ENCODE measurements at places on chromosomes 13 and 19.

GRCh38 chr19:41398598-41398997, 980 bp downstream of the BCKDHA start:
- no peak for DNase-seq

DNA sequence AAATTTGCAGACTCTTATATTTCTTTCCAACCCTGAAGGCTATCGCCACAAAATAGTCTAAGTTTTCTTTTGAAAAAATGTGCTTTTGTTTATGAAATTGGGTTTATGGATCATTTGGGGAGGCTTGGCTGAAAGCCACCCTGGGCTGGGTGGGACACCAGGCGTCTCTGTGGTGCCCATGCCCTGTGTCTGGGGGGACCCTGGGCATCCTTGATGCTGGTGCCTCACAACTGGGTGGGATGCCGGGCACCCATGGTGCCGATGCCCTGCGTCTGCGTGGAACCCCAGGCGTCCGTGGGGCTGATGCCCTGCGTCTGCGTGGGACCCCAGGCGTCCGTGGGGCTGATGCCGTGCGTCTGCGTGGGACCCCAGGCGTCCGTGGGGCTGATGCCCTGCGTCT, 105.0 kb downstream of the RAB20 start:
- DNase-seq, result no peak

- no peak for DNase-seq
Measured at GRCh38 chr19:13169769-13170168, 19.6 kb downstream of the IER2 start.

DNA sequence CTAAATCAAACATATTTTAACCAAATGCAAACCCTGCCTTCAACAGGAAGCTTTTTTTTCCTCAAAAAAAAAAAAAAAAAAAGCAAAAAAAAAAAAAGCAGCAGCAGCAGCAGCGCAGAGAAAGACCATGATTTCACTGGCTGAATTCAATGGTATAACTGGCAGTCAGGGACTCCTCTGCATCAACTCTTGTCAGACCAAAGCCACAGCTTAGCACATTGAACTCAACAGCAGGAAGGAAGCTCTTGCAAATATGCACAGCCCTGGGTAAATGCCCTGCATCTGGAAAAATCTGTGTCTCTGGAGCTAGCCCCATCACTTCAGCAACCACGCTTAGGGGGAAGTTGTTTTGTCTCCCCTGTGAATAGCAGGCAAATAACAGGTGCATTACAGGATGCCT, 17.6 kb upstream of the DHRS12 start:
- no peak for DNase-seq

DNA sequence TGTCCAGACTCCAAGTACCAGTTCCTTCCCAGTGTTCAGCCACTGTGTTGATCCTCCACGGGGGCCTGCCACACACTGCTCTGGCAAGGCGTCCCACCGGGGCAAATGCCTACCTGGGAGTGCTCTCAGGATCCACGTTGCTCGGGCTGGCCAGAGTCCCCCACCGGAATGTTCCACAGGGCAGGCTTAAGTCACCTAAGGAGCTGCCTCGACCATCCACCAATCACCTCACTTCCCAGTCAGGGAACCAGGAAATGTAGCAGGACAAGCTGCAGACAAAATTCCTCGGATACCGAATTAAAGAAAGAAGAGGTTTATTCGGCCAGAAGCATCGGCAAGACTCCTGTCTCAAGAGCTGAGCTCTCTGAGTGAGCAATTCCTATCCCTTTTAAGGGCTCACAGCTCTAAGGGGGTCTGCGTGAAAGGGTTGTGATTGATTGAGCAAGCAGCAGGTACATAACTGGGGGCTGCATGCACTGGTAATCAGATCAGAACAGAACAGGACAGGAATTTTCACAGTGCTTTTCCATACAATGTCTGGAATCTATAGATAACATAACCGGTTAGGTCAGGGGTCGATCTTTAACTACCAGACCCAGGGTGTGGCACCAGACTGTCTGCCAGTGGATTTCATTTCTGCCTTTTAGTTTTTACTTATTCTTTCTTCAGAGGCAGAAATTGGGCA, 56.9 kb upstream of the EDNRB start:
- no peak for DNase-seq

DNA sequence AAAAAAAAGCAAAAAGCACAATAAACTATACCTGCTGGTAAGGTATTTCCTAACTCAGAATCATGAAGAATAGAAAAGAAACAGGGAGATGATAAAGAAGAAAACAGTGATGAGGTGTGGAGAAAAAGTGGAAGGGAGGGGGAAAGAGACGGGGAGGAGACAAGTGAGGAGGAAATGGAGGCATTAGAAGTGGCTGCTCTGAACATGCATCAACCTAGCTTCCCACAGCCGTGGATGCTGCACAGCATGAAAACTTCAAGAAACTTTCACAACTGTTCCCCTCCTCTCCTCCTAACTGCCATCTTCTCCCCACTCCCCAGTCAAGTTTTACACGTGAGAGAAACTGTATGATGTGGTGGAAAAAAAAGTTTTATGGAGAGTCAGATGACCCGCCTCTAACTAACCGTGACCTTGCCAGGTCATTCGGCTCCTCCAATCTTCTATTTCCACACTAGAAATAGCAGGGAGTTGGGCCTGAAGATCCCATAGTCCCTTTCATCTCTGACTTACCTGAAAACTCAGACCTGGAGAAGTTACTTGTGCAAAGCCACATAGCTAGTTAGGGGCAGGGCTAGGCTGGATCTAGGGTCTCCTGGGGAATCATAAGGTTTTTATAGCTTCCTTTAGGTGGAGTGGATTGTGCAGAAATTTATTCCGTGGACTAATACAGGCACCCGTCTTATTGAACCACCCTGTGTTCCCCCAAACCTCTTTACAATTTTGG, 461.9 kb downstream of the KLF5 start:
- DNase-seq, result no peak

- no peak for DNase-seq
Measured at GRCh38 chr13:41609828-41610227, 152.5 kb downstream of the RGCC start.

DNA sequence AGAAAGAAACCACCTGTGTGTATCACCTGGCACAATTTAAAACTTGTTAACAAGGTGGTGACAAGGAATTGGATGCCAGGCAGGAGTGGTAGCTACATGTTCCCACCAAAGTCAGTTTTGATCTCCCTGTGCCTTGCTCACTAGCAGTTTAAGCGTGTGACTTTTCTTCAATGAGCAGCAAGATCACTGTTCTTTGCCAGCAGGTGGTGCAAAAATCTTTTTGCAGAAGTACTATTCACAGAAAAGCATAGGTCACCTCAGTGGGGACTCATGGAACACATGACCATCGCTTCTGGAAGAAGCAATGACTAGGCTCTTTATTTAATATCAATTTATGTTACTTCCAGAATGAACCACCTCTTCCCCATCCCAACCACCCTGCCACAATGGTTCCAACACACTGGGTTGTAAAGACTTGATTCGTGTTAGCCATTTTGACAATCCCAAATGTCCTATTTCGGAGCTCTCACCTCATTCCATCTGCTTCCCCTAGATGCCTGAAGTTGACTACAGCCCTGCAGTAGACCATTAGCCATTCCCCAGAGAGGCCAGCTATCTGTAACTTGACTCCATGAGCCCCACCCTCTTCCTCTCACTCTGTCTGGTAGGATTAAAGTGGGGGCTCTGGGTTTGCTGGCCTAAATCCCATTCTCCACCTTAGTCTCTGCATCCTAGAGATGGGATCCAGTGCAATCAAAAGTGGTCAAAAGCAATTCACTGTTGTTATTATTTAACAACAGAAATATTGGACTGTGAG, 59.1 kb upstream of the TNFRSF19 start:
- DNase-seq, result no peak

Data from NCI-H1048 (cell line).